Activated naive CD8-positive, alpha-beta T cell treated with anti-CD3 and anti-CD28 coated beads, Interleukin-2, amount 50 U/mL, for 16 hours (primary cell): ENCODE measurements at places on chromosomes 11 and 22.

DNA sequence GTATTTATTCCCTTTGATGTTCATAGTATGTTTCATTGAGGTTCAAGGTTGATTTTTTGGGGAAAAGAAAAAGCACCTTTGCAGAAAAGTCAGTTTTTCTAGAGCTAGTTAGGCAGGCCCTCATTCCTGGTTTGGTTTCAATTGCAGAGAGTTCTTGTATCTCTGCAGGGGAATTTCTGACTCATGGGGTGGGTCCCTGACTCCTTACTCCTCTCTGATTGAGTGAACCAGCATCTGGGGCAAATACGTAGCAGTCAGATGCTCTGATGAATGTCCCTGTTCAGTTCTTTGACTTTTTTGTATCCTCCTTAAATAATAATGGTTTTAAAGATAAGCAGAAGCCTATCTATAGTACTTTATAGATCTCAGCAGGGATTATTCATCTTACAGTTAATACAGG, 7.7 kb upstream of the NCR3LG1 start:
- no peak for DNase-seq

- no peak for DNase-seq
Observed at GRCh38 chr11:119100246-119100970, 1.2 kb downstream of the DPAGT1 start.

DNA sequence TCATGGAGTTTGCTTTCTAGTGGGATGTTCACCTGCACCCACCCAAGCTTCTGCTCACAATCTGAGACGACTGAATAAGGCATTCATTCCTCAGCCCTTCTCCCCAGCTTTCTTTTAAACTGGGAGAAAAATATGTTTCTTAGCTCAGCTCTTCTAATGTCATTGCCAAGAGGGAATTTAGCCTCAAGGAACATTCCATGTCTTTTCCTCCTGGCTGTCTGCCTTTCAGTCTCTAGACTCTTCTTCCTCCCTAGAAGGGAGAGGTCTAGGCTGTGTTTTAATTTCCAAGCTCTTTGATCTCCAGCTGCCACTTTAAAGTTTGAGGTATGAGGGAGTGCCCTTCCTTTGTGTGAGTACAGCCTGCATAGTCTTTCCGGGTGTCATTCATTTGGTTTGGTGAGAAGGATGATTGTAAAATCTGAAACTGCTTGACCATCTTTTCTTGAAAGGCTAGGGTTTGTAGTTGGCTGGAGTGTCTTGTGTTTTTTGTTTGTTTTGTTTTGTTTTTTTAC, 11.7 kb upstream of the HTATIP2 start:
- no peak for DNase-seq

DNA sequence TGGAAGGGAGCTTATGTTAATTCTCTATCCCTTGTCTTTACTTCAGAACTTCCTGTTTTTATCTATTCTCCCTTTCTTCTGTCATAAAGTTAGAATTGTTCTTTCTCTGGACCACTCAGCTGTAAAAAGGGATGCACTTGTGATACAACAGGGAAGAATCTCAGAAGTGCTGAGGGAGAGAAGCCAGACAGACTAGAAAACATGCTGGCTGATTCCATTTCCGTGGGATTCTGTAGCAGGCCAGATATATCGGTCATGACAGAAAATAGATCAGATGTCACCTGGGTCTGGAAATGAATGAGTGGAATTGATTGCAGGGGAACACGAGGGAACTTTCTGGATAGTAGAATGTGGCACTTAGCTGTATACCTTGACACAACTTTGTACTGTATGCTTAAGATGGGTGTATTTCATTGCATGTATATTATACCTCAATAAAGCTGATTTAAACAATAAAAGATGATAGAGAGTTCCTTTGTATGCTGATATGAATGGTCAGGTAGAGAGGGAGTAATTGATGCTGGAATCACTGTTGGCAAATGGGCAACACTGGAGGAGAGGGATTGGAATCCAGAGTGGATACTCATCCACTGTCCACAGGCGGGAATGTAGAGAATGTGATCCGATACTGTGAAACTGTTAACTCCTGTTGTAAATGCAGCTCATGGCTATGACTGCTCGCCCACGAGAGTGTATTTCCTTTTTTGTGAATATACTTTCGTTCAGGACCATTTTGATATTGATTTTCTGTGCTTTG, 59.6 kb downstream of the ATXN10 start:
- no peak for DNase-seq

- DNase-seq = no peak
Observed at GRCh38 chr22:44419429-44419828, 78.6 kb downstream of the RTL6 start.

GRCh38 chr11:61292356-61292755, 2.8 kb downstream of the VWCE start:
- no peak for DNase-seq

- no peak for DNase-seq
Observed at GRCh38 chr22:48175721-48176120, 1413.3 kb downstream of the TBC1D22A start.

DNA sequence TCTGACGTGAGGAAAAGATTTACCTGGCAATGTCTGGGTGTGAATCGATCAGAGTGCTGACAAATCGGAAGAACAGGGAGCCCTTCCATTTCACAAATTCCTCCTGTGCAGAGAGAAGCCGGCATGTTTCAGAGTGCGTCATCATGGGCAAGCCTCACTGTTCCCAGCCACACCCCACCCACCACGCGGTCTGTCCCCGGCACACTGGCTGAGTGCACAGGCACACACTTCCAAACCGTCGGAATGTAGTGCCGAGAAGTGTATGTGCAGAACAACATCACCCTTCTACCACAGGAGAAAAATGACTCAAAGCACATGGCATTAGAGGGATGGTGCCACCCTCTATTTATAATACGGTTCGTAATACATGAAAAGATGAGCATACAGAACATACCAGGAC, 47.5 kb downstream of the NCAPD3 start:
- no peak for DNase-seq

DNA sequence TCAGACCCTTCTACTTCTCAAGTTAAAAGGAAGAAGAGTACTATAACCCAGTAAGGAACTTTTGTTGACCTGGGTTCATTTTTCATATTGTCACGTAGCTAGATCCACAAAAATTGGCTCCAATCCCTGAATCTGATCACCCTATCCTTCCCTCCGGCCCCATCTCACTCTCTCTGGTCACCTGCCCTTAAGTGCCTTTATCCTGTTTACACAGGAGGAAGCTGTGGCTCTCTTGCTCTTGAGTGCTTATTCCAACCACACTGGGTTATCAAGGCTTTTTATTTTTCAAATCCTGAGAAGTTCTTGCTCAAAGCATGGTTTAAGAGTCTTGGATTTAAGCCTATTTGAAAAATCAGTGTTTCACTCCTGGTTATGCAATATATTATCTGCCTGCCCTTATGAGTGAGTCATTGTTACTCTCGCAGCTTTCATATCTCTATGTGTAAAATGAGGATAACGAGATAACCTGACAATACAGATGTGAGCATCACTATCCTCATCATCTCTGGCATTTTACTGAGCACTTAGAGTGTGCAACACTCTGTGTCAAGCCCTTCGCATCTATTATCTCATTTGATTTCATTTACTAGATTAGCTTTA, 293.9 kb downstream of the GUCY1A2 start:
- DNase-seq = no peak
